ENCODE measurements at places on chromosomes 6 and 20.

DNA sequence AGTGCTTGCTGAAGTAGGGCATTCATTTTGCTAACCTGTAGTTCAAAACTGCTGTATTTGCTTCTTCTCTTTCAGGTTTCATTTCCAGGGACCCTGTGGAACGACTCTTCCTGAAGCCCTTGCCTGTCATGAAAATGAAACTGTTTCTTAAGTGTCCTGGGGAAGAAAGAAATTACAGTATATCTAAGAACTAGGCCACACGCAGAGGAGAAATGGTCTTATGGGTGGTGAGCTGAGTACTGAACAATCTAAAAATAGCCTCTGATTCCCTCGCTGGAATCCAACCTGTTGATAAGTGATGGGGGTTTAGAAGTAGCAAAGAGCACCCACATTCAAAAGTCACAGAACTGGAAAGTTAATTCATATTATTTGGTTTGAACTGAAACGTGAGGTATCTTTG is 3.4 kb upstream of the NOL7 start:
- DNase-seq, result no peak

DNA sequence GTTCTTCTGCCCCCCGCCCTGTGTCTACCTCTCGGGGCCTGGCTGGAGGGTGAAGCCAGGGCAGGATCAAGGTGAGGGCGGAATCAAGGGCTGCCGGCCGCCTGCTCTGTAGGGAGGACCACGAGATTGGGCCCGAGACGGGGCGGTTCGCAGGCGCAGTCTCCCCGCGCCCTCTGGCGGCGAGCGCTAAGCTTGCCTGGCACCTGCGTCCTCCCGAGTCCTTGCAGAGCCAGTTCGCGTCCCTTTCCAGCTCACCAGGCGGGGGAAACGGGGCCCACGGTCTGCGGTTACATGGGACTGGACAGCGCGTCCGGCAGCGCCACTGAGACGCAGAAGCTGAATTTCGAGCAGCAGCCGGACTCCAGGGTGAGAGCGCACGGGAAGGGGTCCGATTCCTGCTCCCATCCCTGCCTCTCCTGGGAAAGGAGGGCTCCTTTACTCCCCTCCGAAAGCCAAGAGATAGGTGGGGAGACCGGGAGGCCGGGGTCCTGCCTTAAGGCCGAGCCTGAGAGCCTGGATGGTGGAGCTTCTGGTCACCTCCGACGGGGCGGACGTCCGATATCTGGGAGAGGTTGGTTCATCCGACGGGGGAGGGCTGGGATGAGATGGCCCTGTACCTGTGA is 3.6 kb upstream of the MATN4 start:
- DNase-seq, result peak; percentile 63

DNA sequence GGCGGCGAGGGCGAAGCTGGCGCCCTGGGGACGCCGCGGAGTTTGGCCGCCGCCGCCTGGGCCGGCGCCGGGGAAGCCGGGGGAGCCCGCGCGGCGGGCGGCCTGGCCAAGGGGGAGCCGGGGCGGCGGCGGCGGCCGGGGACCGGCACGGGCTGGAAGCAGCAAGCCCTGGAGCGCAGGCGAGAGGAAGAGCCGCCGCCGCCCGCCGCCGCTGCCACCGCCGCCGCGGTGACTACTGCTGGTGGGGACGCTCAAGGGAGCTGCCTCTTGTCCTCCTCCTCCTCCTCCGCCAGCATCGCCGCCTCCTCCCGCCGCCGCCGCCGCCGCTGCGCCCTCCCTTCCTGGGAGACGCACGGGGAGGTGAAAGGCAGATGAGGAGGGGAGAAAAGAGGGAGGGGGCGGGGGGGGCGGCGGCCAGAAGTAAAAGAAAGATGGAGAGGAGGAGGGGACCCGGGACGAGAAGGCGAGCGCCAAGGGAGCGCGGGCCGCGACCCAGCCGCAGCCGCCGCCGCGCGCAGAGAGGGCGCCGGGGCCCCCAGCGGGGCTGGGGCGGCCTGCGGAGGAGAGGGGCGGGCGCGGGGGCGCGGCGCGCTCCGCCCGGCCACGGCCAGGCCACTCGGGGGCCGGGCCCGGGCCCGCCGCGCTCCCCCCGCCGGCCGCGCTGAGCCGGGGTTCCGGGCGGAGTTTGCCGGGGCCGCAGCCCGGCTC is 846 bp downstream of the PDE10A start:
- DNase-seq, result peak; percentile 70

DNA sequence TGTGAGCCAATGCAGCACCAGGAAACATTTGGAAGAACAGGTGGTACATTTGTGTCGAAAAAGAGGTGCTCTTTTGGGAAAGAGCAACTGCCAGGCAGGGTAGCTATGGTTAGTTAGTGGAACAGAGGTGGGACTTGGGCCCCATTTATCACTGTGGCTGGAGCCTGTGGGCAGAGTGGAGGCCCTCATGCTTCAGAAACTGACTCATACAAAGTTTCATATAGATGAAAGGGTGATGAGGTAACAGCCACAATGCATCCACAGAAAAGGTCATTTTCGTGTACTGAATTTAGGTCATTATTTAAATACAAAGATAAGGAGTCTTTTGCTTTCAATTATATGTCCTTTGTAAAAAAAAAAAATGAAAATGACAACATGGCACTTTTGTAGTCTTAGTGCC is 76.4 kb upstream of the HS3ST5 start:
- no peak for DNase-seq

DNA sequence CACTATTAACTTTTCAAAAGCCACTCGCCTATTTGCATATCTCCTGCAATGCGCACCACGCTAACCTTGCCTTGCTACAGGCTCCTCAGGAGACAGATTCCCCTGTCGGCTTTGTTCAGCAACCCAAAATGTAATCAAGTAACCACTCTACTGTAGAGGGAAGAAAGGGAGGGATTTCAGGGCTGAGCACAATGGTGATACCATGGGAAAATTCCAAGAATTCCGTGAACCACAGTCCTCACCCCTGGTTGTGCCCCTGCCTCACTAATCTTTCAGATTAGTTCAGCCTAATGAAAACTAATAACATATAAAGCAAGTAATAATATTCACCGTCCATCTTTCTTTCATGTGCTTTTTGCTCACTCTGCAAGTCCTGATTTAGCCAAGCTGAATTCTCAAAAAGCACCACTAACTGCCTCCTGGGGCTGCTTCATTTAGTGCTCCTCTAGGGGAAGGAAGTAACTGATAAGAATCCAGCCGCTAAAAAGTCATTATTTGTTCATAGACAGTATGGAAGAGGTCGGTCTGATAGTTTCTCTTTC is 6.6 kb downstream of the CITED2 start:
- DNase-seq, result no peak

- DNase-seq, result no peak
Measured at GRCh38 chr6:11331111-11331510, 98.6 kb upstream of the NEDD9 start.

All from femur (tissue), 1 donor.